ENCODE measurements at places on chromosomes 5 and 9.
A peak's percentile ranks its signal among the peaks of the same experiment; 100 is the strongest.

DNA sequence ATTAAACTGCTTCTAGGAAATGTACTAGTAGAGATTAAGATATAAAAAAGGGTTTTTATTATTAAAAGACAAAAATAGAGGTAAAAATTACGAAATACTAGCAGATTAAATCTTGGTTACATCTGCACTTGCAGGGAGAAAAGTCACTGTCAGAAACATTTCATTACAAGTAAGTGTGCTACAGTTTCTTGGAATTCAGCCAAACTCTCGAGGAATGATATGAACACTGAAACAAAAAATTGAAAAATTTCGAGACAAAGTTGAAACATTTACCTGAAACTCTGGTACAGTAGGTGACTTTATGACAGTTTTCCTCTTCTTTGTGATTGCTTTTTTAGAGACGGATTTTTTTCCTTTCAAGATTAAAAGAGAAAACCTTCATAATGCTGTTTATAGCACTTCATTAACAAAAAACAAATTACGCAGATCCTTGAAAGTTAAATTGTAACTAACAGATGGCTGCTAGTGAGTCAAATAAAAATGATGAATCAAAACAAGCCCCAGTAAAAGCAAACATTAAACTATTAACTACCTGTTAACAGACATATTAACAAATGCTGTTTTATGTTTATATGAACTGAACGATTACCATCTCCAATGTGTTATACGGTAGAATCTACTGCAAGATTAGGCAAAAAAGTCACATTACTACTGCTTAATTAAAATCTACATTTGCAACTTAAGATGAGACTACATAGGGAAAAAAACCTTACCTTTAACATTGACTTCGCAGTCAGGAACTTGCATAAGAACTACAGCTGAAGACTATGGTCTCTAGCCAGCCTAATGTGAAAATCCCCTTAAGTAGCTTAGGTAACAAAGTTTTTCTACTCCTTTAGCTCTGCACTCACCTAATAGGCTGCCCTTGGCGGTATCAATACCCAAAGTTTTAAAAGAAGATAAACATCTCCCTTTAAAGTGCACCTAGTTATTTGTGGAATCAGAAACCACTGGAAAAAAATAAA is 61.4 kb downstream of the RANBP6 start:
- no peak overlapping the region for H3K4me3 ChIP-seq
- peaks cover 6% of the 10 kb centered on the region for H3K36me3 ChIP-seq
- no peaks in the 10 kb centered on the region for H3K27me3 ChIP-seq
- H3K4me1 ChIP-seq: peaks cover 12% of the 10 kb centered on the region
- H3K27ac ChIP-seq: peak overlapping the region; percentile 46

DNA sequence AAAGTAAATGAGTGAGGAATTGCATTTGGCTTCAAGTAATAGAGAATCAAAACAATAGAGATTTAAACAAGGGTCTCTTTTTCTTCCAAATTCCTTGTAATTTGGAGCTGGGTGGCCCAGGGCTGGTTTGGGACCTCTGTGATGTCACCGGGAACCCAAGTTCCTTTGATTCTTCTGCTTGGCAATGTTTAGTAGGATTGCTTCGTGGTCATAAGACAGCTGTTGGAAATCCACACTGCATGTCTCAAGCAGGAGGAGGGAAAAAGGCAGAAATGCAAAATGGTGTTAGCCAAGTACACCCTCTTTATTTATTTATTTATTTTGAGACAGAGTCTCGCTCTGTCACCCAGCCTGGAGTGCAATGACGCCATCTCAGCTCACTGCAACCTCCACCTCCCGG is 72.6 kb upstream of the IL12B start:
- DNase-seq: no peak
- H3K4me1 ChIP-seq: peaks cover 14% of the 10 kb centered on the region
- no peak overlapping the region for H3K4me3 ChIP-seq
- peaks cover 11% of the 10 kb centered on the region for H3K27me3 ChIP-seq
- H3K27ac ChIP-seq: no peak overlapping the region
- H3K36me3 ChIP-seq: no peaks in the 10 kb centered on the region

GRCh38 chr9:123775289-123776284 is 154.3 kb downstream of the DENND1A start:
- no peak overlapping the region for H3K4me3 ChIP-seq
- H3K27me3 ChIP-seq: peaks cover 3% of the 10 kb centered on the region
- DNase-seq: no peak
- peaks cover 32% of the 10 kb centered on the region for H3K4me1 ChIP-seq
- H3K27ac ChIP-seq: no peak overlapping the region

DNA sequence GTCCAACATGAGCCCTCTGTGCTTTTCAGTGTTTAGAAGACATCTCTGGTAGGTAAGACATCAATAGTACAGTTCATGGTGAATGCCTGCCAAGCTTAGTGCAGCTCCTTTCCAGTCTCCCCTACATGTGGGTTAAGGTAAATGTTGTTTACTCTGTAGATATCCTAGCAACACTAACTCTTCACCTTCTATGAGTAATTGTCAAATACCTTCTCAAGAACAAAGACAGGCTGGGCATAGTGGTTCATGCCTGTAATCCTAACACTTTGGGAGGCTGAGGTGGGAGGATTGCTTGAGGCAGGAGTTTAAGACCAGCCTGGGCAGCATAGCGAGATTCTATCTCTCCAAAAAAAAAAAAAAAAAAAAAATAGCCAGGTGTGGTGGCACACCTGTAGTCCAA is 18.7 kb upstream of the RASGRF2 start:
- H3K4me3 ChIP-seq: no peak overlapping the region
- peaks cover 3% of the 10 kb centered on the region for H3K27me3 ChIP-seq
- H3K27ac ChIP-seq: no peak overlapping the region
- DNase-seq: no peak
- H3K36me3 ChIP-seq: no peaks in the 10 kb centered on the region

DNA sequence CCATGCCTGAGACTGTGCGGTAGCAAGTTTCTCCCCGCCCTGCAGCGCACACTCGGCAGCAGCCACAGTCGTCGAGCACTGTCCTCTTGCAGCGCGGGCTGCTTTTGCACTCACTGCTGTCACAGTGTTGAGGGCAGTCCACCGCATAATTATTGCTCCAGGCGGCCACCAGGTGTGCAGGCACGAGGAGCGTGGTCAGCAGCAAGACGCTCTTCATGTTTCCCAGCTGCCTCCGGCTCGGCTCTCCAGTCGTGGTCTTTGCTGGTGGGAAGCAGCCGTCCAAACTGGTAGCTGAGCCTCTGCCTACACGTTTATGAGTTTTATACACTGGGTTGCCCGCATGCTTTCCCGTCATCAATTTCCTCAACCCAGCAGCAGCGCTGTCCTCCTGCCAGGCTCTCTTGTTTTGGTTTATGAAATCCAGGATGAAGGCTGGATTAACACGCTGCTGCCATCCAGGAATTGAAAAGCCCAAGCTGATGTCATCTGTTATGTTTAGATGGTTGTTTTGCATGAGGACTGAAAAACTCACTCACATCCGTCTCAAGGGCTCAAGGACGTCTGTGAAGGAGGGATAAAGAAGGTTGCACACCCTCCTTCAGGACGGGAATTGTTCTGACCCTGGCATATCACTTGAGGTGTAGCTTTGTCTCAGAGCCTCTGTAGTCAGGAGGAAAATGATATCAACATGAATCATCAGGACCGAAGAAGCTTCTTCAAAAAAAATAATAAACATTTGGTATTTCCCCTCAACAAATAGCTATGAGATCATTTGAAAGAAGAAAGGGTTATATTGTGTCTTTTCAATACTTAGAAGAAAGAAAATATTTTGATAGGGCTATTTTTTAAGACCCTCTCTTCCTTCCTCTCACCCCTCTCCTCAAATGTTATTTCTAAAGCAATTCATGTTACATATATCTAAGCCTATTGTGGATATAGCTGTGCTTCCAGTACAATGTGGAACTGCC is at the start of gene ESM1:
Gene ESM1 (minus strand): TSS at position 293 of the 968 bp plus-strand sequence. CDS start 76 bp downstream, at position 217.
- no peak for DNase-seq
- H3K36me3 ChIP-seq: no peaks in the 10 kb centered on the region
- peaks cover 4% of the 10 kb centered on the region for H3K4me1 ChIP-seq
- peaks cover 49% of the 10 kb centered on the region for H3K27me3 ChIP-seq

DNA sequence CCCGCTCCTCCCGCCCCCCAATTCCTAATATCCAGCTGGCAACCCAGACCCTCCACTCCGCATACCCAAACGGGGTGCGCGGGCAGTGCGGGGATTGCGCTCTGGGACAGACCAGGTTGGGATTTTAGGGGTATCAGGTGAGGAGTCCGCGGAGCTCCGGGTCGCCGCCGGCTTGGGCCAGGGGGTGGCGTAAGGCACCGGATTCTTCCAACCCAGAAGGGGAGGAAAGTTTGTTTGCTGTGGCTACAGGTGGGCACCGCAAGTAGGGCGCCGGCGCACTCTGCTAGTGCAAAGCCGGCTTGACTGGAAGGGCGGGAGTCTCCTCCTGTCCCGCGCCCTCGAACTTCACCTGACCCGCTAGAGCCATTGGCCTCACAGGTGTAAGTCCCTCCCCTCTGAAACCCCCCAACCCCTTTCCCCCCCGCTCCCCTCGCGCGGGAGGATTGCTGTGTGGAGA is 709 bp downstream of the IQGAP2 start:
- H3K4me3 ChIP-seq: peak overlapping the region; percentile 96
- H3K27ac ChIP-seq: no peak overlapping the region
- H3K36me3 ChIP-seq: no peaks in the 10 kb centered on the region
- peaks cover 13% of the 10 kb centered on the region for H3K4me1 ChIP-seq

DNA sequence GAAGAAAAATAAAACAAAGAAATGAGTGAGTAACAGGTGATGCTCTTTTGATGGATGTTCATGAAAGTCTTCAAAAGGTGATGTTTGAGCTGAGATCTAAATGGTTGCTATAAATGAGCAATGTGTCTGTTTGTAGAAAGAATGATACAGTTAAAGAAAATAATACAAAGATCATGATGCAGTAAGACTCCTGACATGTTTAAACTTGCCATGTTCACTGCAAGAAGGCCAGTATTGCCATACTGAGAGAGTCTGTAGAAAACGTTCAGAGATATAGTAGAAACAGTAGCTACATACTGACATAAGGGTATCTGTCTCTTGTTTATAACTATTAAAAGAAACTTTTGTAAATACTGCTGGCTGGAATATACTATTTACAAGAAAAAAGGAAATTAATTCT is 1609.2 kb upstream of the ACO1 start:
- H3K4me3 ChIP-seq: no peak overlapping the region
- no peak for DNase-seq
- H3K27me3 ChIP-seq: no peaks in the 10 kb centered on the region
- no peak overlapping the region for H3K27ac ChIP-seq
- no peaks in the 10 kb centered on the region for H3K36me3 ChIP-seq

DNA sequence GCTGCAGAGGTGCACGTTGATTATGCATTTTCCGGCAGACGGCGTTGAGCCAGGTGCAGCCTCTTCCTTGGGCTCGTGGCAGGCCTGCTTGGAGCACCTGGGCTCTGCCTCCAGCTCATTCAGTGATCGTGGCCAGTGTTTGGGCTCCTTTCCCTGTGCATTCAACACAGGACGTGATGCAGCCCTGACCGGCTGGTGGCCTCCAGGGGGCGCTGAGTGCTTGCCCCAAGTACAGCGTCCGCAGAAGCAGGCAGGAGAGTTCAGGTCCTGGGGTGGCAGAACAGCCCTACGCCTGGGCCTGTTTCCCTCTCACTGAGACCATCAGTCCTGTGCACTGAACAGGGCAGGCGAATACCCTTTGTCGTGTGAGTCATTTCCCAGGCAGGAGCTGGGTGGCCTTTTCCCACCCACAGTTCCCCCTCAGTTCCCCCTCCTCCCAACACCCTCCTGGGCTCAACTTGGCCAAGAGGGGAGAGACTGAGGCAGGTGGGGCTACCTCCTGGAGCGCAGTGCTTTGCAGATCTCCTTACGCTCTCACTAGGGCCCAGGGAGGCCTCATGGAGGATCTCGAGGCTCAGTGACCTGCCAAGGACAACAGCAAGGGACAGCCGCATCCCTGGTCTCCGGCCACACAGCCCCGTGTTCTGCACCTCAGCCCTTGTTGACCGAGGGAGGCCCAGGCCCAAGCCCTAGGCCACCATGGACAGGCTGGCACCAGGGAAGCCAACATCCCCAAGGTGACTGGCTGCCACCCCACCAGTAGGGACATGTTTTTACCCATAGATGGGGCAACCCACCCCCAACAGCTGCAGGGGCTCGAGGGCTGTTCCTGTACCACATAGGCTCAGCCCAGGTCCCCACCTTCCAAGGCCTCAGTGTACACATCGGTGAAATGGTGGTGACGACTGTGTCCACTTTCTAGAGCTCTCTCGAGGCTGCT is 52.9 kb downstream of the LRSAM1 start:
- peaks cover 3% of the 10 kb centered on the region for H3K36me3 ChIP-seq
- H3K27ac ChIP-seq: peak overlapping the region; percentile 85
- no peak overlapping the region for H3K4me3 ChIP-seq
- peak; percentile 85 for DNase-seq
- no peaks in the 10 kb centered on the region for H3K27me3 ChIP-seq
- no peaks in the 10 kb centered on the region for H3K4me1 ChIP-seq

DNA sequence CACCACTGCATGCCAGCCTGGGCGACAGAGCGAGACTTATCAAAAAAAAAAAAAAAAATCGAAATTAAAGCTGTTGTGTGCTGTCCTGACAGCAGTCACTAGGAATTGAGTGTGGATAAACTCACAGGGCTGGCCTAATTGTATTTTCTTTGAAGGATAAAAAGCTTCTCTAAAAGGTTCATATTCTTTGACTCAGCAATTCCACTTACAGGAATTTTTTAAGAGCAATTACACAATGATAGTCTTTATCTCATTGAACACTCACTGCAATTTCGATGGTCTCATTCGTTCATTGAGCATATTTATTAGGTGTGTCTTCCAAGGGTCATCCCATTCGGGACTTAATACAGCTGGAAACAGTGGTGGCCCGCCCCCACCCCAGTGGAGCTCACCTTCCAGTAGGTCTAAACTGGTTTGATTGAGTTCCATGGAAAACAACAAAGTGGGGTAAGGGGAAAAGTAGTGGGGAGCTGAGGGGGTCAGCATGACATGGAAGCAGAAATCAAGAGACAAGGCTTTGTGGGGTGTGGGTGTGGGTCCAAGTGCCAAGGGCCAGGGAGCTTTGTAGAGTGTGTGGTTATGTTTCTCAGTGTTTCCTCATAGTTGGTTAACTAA is 6.7 kb downstream of the CDK9 start:
- H3K27me3 ChIP-seq: no peaks in the 10 kb centered on the region
- DNase-seq: no peak
- H3K4me3 ChIP-seq: no peak overlapping the region
- peaks cover 6% of the 10 kb centered on the region for H3K4me1 ChIP-seq
- H3K27ac ChIP-seq: no peak overlapping the region

DNA sequence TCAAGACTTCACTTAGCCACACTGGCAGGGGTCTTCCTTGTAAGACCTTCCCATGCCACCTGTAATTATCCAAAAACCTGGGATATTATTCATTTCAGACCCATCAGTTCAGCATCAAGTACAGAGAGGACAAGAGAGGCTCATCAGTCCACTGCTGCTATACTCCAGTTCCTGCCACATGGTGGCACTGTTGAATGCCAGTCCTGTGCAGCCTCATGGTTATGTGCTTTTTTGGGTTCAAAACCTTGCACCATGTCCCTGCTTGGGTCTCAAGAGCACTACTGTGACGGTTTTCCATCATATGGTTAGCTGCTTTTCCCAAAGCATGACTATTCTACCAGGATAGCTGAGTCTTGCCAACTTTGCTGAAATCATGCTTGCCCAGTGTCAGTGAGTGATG is 8.5 kb downstream of the PTGS1 start:
- peaks cover 17% of the 10 kb centered on the region for H3K27me3 ChIP-seq
- no peak overlapping the region for H3K27ac ChIP-seq
- DNase-seq: no peak
- H3K4me1 ChIP-seq: peaks cover 11% of the 10 kb centered on the region
- no peaks in the 10 kb centered on the region for H3K36me3 ChIP-seq

GRCh38 chr5:139839232-139839815 is 43.7 kb downstream of the PSD2 start:
- no peaks in the 10 kb centered on the region for H3K4me1 ChIP-seq
- no peaks in the 10 kb centered on the region for H3K36me3 ChIP-seq
- H3K27me3 ChIP-seq: peaks cover 54% of the 10 kb centered on the region
